ENCODE measurements at places on chromosomes 6 and 20.
A peak's percentile ranks its signal among the peaks of the same experiment; 100 is the strongest.

DNA sequence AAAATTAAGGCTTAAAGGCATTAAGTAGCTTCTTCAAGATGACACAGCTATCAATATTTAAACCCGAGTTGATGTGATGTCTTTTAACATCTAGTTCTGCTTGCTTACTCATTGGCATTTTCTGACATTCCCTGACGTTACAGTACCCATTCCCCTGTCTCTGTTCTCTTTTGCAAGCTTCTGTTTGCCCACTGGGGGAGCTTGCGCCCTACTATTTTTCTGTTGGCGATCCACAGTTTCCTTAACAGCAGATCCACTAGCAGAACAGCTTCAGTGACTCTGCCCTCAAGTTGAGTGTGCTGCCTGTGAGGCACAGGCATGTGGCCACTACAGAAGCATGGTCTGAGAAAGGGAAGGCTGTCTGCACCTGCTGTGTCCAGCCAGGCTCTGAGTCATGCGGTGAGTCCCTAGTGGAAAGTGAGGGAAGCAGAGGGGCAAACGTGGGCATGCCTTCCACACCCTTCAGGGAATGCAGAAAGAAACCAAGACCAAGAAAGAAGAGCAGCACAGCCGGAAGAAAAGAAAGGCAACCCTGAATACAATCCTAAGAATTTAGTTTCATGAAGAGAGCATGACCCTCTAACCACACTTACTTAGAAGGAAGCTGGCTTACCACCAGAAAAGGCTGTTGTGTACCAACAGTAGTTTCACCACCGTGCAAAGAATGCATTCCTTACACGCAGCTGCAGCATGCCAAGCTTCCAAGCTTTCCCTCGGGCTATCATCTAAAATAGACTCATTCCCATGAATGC, 97.7 kb upstream of the VGLL2 start:
- peak; percentile 13 for DNase-seq

- no peak for DNase-seq
These were observed 5.1 kb upstream of the FAM50B start for GRCh38 chr6:3844097-3844463.

GRCh38 chr20:62735331-62735821, 26.7 kb downstream of the NTSR1 start:
- DNase-seq = no peak

- DNase-seq = no peak
These were observed 18.0 kb downstream of the GATA5 start for GRCh38 chr20:62457831-62458230.

- no peak for DNase-seq
These were observed 57.4 kb downstream of the CAP2 start for GRCh38 chr6:17450832-17451231.

DNA sequence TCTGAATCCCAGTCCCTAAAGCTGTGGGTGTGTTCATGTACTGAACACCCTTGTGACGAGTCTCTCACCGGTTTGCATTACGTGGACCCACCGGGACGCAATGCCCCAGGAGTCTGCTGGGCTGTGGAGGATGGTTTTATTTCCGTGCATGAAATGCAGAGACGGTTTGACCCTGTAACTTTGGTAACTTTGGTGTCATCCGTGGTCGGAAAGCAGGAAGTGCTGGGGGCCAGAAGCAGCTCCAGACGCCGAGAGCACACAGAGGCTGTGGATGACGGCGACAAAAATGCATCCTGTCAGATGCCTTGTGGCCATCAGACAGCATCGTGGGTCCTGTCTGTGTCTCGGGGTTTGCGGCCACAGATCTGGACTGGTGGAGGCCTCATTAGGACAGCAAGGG, 7.2 kb downstream of the BHLHE23 start:
- DNase-seq = no peak

All from OCI-M1 (cell line).